COLO829 (cell line): ENCODE measurements at places on chromosomes 1 and 21.
A peak's percentile ranks its signal among the peaks of the same experiment; 100 is the strongest.

GRCh38 chr1:205706601-205707502, 26.5 kb upstream of the SLC45A3 start:
- DNase-seq = no peak

DNA sequence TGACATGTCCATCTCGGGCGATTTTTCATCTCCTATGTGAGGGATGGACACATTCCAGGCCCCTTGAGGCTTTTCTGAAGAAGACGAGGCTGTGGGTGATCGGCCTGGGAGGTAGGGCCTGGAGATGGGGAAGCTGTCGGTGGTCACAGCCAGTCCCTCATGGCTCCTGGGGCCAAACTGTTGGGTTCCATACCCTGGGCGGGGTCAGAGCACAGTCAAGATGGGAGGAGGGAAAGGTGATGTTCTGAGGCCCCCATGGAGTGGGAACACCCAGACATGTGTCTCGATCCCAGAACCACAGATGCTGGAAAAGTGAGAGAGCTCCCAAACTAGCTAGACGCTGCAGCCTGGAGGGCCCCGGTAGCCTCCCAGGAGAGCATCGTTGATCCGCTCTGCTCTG, 157.5 kb upstream of the C1orf174 start:
- no peak for DNase-seq

- no peak for DNase-seq
These were observed 18.7 kb downstream of the ETV3 start for GRCh38 chr1:157119448-157119847.

GRCh38 chr1:219086956-219087469, 86.7 kb upstream of the LYPLAL1 start:
- no peak for DNase-seq

- DNase-seq = no peak
These were observed 7.5 kb upstream of the MAN1A2 start for GRCh38 chr1:117359561-117360289.

DNA sequence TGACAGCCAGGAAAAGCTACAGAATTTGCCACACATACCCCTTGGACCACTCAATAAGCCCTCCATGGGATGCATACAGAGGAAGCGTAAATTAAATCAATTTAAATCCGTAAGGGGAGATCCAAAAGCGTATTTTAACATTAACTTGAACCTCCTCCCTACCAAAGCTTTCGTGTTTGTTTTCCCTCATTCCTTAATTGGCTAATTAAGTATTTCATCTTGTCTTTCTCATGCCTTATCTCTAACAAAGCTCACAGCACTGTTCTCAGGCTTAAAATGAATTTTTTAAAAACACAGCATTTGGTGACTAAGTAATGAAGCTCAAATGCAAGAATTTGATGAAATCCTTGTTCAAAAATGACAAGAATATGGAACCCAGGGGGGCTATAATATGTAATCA, 3.1 kb downstream of the PTPN14 start:
- DNase-seq = no peak

- DNase-seq = no peak
These were observed 8.1 kb downstream of the SOD1 start for GRCh38 chr21:31667639-31668038.

GRCh38 chr1:212457740-212458338, 25.1 kb downstream of the NENF start:
- DNase-seq = peak; percentile 62

DNA sequence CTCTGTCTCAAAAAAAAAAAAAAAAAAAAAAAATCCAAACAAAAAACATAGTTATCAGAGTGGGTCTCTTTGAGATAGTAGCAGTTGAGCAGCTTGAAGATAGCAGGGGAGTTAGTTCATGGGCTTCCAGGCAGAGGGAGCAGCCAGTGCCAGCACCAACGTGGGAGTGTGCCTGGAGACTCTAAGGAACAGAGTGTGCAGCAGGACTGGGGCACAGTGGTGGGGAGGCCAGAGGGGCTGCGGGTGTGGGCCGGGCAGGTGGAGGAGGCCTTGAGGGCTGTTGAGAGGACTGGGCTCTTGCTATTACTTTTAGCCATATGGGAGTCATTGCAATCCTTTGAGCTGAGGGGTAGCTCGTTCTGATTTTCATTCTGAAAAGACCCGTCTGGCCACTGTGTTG, 63.8 kb downstream of the RYR2 start:
- no peak for DNase-seq

GRCh38 chr1:67194209-67194863, 28.1 kb downstream of the IL23R start:
- no peak for DNase-seq

- DNase-seq = no peak
These were observed 6.0 kb upstream of the SF3A3 start for GRCh38 chr1:37995751-37996345.

- peak; percentile 58 for DNase-seq
These were observed 262.0 kb downstream of the TNR start for GRCh38 chr1:175481126-175482070.

GRCh38 chr1:207745285-207745684, 6.6 kb upstream of the CD46 start:
- DNase-seq = no peak

DNA sequence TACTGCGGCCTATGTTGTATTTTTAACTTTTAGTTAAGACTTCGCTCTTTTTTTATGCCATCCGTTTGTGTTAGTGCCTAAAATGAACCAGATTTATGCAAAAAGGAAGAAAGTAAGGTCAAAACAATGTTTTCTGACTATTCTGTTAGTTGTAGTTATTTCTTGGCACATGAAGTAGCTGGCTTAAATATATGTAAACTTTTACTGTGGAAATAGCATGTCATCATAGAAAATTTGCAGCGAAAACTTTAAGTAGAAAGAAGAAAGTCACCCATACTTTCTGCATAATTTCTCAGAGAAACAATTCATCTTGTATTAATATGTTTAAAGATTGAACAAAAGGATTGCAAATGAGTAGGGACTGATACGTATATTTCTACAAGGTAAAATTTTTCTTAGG, 106.4 kb downstream of the NEK7 start:
- DNase-seq = no peak

- peak; percentile 66 for DNase-seq
These were observed at the start of gene RASAL2 for GRCh38 chr1:178093951-178094738. Gene RASAL2 (plus strand): TSS chr1:178094104. CDS start chr1:178094493, 389 bp downstream.

DNA sequence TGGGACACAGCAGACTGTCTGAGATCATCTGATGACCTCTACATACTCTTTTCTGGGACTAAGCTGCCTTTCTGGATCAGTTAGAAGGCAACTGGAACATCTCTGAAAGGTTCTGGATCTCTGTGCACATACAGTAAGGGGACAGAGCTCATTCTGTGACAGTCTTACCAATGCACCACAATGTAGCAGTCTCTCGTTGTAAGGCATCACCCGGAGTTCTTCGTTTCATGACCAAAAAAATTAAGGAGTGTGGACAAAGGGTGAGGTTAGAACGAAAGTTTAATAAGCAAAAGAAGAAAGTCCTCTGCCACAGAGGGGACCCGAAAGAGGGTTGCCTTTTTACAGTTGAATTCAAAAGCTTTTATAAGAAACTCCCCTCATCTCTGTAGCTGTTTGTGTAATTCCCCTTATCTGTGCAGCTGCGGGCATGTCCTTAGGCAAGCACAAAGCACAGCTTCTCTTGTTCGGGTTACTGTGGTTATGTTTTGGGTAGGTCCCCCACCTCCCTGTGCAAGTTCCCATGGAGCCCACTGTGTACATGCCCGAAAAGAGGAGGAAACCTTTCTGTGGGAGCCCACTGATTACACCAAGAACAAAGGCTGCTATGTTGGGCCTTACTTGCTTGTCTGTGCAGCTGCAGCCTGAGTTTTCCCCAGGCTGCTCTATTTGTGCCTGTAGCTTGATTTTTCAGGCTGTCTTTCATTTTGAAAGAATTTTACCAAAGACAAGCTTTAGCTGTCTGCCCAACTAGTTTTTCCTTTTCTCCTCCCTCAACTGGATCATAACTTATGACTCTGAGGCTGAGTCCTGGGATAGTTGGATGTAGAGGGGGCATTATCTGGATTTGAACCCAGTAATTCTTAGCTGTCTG, 53.1 kb upstream of the CACNA1E start:
- DNase-seq = no peak

GRCh38 chr1:228754646-228755268, 19.5 kb downstream of the RHOU start:
- DNase-seq = no peak

- peak; percentile 23 for DNase-seq
These were observed 10.6 kb upstream of the F3 start for GRCh38 chr1:94552071-94552586.

DNA sequence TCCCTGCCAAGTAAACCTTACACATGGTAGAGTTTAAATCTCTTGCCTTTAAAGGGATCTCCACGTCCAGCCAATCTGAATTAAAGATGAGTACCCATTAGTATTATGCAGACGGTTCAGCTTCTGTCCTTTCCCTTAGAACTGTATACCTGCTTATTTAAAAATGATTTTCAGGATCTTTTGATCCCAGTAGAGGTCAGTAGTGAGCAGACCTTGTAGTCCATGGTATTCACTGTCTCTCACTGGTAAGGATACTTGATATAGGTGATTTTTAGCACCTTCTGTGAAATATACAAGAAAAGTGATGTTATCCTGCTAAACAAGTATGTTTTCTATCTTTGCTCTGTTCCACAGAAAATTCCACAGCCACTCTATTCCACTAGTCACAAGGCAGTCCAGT, 1211.6 kb upstream of the ADGRL4 start:
- peak; percentile 1 for DNase-seq

GRCh38 chr1:85047472-85048295, 616 bp downstream of the MCOLN3 start:
- DNase-seq = no peak

DNA sequence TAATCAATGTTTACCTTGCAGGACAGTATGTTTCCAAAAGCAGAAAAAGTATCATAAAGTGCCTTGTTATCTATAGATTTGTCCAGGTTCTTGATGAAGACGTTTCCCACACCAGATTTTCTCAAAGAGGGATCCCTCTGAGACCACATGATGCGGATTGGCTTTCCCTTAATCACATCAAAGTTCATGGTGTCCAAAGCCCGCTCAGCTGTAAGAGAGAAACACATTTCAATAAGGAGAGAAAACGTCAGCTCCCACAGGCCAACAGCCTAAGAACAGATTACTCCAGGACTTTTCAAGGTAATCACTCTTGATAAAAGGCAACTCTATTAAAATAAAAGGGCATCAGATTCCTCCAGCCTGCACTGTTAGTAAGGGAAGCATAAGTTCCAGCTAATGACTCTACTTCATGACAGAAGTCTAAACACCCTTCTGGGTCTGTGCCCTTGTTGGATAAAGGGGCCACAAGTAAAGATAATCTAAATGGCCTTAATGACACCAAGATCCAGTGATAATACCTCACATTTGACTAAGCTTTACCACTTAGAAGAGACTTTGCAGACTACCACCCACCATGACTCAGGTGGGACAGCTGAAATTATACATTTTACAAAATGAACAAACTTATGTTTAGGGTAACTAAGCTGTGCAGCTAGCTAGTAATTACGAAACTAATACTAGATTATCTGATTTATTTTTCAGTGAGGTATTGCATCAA, 4.1 kb downstream of the PABPC4 start:
- no peak for DNase-seq

DNA sequence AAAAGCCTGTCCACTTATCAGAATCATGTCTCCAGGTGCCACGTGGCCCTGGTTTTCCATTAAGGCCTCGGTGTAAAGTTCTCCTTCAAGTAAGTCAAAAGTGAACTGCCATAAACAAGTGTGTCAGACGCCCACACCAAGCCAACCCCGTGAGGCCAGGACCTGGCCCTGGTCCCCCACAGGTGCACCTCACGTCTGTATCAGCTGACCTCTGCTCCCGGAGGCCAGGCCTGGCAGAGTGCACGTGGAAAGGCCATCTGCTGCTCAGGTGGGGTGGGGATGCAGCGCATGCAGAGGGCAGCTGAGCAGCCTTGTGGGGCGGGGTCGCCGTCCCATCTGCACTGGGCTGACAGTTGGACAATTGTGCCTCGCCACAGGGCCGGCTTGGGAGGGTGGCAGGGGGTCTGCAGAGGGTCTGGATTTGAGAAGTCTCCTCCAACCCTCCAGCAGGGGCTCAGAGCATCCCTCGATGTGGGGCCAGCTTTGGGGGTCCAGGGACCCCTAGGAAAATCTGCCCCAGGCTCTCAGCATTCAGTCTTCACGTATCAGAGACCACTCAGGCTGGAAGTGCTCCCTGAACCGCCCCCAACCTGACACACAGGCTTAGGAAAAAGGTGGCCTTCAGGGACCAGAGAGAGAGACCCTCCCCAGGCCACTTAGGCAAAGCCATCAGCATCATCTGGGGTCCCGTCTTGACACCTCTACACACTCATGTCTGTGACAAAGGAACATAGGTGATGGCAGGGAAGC, 3.0 kb downstream of the SLC19A1 start:
- DNase-seq = no peak

GRCh38 chr21:44499211-44499560, 40.8 kb downstream of the KRTAP10-1 start:
- no peak for DNase-seq

GRCh38 chr1:23217421-23218115, at the start of gene HTR1D:
Gene HTR1D (minus strand): TSS chr1:23217502. CDS start chr1:23194219, 23,283 bp downstream.
- DNase-seq = no peak

- DNase-seq = no peak
These were observed 125.9 kb downstream of the RHOU start for GRCh38 chr1:228860911-228861831.

GRCh38 chr21:33312121-33312520, 12.6 kb upstream of the IFNAR1 start:
- no peak for DNase-seq

DNA sequence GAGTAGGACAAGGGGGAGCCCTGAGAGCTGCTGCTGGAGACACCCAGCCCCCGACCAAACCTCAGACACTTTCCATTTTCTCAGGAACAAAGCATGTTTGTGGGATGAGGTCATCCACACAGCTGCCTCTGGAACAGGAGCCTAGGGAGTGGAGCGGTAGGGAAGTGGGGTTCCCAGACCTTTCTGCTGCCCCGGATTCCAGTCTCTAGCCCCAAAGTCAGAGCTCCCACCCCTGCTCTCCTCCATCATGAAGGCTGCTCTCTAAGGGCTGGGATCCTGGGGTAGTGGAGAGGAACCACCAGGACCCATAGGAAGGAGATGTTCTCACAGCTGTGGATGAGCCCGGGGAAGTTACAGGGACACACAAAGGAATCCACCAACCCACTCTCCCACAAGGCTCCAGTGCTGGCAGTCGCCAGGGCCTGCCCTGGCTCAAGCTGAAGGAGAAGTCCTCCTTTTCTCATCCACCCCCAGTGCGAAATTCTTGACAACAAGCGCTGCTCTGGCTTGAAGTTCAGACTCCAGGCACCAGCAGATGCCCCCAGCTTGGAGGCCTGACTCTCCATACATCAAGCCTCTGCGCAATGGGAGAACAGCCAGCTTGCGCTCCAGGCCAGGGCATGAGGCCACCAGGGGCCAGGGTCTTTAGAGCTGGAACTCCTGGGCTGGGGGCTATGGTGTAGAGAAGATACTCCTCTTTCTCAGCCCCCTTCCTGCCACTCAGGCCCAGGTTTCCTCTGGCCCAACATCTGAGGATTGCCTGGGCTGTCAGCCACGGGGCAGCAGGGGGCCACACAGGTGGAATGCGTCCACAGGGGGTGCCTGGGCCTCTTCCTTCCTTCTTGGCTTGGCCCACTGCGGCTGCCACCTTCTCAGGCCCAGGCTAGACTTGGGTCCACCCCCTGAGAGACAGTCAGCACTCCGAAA, 4.5 kb downstream of the FHL3 start:
- DNase-seq = no peak
